NCI-H187 treated with DMSO at 0.1 percent for 48 hours (cell line): ENCODE measurements at places on chromosomes 11 and 22.

- DNase-seq, result no peak
Measured at GRCh38 chr22:39966470-39966869, 6.3 kb downstream of the TMA7B start.

GRCh38 chr11:76771446-76772099 is 11.6 kb upstream of the TSKU start:
- DNase-seq, result no peak

GRCh38 chr11:15622231-15622890 is 507.6 kb downstream of the INSC start:
- DNase-seq, result no peak

DNA sequence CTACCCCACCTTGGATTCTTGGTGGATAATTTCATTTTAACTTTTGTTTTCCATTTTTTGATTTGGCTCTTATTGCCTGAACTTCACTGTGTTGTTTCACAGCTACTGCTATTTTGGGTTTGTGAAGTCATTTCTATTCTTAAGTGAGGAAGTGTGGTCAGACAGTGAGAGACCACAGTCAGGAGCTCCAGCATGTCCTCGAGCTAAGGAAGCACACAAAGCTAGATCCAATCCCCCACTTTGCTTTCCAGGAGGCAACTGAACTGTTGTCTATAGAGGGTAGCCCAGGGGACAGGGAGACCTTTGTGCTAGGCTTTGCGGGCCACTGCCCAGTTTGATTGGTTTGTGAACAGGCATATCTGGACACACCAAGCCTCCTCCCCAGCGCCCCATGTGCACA is 251.8 kb upstream of the KIRREL3 start:
- no peak for DNase-seq

- DNase-seq, result no peak
Measured at GRCh38 chr11:103545551-103545950, 436.3 kb downstream of the DYNC2H1 start.

DNA sequence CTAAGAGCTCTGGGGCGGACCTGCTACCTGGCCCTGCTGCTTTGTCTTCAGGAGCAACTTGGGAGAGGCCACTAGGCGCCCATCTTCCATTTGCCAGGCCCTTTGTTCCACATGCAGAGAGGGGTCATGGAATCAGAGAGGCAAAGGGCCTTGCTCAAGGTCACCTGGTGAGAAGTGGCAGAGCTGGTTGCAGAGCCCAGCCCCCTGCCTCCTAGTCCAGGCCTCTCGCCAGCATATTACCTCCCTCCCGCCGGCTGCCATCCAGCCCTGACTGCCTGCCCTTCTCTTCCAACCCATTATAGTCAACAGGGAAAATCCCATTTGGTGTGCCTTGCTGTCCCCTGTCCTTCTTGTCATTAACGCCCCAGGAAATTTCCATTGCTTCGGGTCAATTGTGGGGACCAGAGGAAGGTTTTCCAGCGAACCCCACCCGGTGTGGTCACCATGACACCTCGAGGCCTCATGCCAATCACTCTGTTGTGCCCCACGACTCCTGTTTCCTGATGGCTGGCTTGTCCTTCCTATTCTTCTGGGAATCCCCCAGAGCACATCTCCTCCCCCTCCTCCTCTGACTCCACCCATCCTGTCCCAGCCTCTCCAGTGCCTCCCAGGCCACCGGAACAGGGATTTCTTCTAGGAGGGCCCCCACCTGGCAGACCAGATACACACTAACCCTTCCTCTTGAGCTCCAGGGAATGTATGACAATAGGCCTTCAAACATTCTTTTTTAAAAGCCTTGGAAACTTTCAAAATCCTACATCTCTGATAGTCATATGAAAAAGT is 77.0 kb downstream of the NECTIN1 start:
- no peak for DNase-seq

DNA sequence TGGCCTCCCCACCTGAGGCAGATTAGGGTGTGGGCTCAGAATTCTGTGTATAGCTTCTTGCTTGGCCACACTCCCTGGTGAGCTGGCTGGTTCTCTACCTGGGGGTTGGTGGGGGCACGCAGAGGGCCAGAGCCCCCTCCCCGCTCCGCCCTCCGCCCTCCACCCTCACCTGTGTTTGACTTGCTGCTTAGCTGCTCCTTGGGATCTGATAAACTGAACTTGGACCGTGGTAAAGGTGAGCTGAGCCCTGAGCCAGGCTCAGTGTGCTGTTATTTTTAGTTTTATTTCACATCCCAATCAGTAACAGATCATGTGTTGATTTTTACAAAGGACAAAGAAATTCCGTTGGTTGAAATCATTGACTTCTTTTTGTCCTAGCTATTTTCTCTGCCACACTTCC is 2.0 kb downstream of the OVOL1 start:
- DNase-seq, result no peak

DNA sequence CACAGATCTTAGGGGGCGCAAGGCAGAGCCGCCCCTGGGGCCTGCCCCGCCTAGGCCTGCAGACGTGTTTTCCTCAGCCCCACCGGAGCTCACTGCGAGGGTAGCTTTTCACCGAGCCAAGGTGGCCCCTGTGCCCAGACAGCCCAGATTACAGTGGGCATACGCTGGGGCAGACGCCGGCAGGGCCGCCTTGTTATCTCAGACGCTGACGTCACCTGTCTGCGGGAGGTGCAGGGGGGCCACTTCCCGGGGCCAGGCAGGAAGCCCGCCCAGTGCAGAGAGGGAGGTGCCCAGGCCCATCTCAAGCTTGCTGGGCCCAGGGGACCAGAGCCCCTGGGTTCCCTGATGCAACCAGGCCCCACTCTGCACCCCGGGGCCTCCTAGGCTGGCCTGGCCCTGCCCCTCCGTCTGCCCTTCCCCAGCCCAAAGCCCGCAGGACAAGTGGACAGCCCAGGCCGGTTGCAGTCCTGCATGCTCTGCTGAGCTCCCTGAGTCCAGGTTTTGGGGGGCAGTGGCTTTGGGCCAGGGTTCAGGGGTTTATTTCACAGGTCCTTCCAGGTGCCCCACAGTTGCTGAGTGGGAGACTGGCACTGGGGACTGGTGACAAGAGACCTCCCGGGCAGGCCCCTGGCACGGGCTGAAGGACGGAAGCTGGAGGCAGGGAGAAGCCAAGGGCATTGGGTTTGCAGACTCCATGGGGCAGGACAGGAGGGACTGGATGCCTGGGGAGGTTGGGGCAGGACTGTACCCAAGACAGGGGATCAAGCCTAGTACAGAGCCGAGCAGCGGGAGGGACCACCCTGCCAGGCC is 38.6 kb downstream of the IGF2 start:
- no peak for DNase-seq

GRCh38 chr11:116224154-116224888 is 548.5 kb downstream of the BUD13 start:
- DNase-seq, result no peak

- no peak for DNase-seq
Measured at GRCh38 chr11:76143274-76143673, 63.0 kb downstream of the WNT11 start.

GRCh38 chr11:57126766-57127400 is 54.9 kb upstream of the LRRC55 start:
- no peak for DNase-seq

DNA sequence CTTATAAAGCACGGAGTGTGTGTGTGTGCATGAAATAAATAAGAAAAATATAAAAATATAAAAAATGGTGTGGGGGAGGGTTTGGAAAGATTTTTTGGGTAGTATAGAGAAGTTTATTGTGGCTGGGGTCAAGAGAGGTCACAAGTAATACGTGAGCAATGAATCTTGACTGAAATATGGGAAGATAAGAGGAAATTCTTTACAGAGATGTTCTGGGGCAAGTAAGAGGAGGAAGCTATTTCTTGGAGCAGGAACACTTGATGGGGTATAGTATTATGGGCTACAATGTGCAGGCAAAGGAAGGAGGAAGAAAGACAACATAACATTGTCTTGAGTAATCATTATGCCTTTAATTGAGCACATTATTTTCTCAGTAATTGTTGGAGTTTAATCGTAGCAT is 2.1 kb downstream of the HBD start:
- no peak for DNase-seq

DNA sequence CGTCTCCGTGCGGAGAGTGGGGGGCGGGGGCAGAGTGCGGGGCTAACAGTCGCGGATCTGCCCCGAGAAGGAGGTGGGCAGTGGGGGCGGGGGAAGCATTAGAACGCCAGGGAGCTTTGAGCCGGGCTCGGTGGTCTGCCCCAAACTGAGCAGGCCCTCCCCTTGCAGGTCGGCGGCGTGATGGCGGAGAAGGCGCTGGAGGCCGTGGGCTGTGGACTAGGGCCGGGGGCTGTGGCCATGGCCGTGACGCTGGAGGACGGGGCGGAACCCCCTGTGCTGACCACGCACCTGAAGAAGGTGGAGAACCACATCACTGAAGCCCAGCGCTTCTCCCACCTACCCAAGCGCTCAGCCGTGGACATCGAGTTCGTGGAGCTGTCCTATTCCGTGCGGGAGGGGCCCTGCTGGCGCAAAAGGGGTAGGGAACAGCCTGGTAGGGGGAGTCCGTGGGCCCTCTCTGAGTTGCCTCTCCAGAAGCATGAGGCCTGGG is 979 bp downstream of the ABCG4 start:
- DNase-seq, result no peak

DNA sequence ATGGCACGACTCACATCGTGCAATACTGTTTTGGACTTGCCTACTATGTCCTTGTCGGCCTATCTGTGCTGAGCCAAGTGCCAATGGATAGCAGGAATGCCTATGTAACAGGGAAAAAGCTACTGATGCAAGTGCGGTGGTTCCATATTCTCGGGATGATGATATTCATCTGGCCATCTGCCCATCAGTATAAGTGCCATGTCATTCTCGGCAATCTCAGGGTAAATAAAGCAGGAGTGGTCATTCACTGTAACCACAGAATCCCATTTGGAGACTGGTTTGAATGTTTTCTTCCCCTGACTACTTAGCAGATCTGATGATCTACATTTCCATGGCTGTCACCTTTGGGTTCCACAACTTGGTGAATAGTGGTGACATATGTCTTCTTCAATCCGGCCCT is 20.1 kb downstream of the OOSP3 start:
- no peak for DNase-seq
